Neuronal stem cell (in vitro differentiated cells): ENCODE measurements at places on chromosomes 11 and 22.
A peak's percentile ranks its signal among the peaks of the same experiment; 100 is the strongest.

GRCh38 chr22:49008682-49009235 is 818.9 kb downstream of the BRD1 start:
- no peak for DNase-seq

GRCh38 chr11:90235526-90235925 is 12.7 kb upstream of the CHORDC1 start:
- DNase-seq = no peak

DNA sequence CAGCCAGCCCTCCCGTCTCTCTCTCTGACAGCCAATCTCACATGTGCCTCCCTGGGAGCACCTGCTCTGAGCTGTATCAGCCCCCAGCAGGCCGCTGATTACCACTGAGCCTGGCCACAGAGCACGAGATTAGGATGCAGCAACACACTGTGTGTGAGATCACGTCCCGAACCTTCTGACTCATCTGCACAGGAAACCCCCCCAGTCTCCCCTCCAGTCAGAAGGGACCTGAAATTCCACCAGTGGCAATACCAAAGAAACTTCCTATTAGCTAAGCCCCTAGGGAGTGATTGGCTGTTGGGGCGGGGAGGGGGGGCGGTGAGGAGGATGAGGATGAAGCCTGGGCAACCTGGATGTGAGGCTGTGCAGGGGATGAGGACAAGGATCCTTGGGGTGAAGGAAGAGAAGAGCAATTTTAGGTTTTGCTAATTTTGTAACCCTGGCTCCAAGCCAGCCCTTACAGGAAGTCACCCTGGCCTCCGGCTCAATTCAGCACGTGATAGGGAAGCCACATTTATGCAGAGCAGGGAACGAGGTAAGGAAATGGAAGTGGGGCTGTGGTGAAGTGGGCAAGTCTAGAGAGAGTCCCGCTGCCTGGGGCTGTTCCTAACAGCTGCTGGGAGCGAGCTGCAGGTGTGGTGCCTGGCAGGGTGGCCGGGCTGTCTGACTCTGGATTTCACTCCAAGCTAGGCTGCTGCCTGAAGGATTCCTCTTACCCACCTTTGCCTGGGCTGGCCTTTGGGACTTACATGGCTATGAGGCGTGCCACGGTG is 1.9 kb downstream of the SLC43A3 start:
- DNase-seq = no peak

- no peak for DNase-seq
Measured at GRCh38 chr22:32823024-32823730, 21.7 kb downstream of the TIMP3 start.

GRCh38 chr11:59097113-59097708 is 9.8 kb upstream of the FAM111B start:
- peak; percentile 35 for DNase-seq

GRCh38 chr22:45961679-45962433 is 15.1 kb downstream of the WNT7B start:
- no peak for DNase-seq

DNA sequence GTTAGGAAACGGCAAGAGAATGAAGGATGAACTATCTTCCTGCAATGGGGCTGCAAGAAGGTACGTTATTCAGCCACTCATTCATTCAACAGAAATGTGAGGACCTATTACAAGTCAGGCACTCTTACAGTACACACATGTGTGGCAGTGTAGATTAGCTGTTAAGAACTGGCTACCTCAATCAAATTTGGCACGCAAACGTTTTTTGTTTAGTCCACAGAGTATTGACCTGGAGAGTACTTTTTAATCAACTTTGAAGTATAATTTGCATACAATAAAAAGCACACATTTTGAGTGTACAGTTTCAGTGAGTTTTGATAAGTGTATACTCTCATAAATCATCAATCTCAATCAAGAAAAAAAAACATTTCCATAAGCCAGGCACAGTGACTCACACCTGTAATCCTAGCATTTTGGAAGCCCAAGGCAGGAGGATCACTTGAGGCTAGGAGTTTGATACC is 24.2 kb downstream of the MRTFA start:
- DNase-seq = no peak

GRCh38 chr11:77999446-78000030 is 5.1 kb upstream of the INTS4 start:
- DNase-seq = no peak

DNA sequence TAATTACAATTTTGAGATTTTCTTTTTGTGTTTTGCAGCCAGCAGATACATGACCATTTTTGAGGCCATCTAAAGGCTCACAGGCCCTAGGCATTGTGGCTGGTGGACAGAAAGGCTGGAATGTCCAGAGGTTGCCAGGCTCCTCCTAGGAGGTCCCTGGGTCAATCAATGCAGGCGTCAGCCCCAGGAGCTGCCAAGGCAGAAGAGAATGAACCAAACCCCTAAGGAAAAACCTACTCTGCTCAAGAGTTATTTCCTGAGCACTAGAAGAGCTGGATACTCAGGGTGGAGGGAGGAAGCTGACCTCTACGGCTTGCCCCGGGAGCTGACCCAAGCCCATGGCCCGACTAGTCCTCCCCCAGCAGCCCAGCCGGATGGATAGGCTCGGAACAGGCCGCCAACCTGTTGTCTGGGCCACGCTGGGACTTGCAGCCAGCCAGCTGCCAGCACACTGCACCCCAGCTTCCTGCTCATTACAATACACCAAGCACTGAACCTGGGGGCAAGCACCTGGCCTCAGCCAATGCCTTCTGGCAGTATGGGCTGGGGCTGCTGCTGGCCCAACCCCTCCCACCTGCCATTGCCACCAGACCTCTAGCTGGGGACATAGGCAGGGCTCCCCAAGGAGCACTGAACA is 5.7 kb upstream of the SCGB1A1 start:
- DNase-seq = no peak

DNA sequence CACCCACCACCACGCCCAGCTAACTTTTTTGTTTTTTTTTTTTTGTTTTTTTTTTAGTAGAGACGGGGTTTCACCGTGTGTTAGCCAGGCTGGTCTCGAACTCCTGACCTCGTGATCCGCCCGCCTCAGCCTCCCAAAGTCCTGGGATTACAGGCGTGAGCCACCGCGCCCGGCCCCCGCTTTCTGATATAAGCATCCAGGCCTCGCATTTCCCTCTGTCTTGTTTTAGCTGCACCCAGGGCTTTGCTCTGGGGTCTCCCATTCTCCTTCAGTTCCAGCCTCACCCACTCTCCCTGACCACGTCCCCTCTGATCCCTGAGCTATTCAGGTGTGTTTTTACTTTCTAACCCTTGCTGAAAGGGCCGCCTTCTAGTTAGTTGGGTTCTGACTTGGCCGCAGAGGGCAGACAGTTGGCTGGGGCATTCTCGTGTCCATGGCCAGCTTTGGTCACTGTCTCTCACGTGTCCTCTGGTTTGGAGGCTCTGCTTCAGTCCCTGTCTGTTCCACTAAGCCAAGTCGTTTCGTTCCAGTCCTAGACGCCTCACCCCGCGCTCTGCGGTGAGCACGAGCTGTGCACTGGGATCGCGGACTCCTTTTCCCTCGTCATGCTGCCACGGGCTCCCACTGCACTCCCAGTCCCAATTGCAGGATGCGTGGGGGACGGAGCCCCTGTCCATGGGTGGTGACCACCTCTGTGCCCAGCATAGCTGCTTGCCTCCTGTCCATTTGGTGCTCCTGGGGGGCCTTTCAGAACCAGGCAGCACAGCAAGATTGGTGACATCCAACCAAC is 6.0 kb upstream of the TNNT3 start:
- DNase-seq = no peak

GRCh38 chr11:108027057-108027456 is 18.4 kb downstream of the CUL5 start:
- no peak for DNase-seq

GRCh38 chr11:109641549-109641948 is 219.6 kb downstream of the C11orf87 start:
- peak; percentile 48 for DNase-seq

GRCh38 chr11:124274000-124274399 is 17.8 kb downstream of the OR8G5 start:
- no peak for DNase-seq

DNA sequence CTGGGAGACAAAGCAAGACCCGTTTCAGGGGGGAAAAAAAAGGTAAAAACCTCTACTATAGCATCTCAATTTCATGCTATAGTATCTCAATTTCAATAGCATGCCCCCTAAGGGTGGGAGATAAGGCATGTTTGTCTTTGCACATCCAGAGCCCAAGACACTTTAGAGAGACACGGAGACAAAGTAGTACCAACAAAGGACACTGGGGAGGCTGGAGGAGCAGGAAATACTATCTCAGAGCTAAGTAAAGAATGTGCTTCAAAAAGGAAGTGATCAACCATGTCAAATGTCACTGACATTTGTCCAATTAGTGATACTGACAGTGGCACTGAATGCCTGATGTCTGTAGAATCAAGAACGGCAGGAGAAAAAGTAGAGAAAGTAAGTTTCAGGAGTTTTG is 68.6 kb downstream of the RRAS2 start:
- peak; percentile 30 for DNase-seq

- DNase-seq = no peak
Measured at GRCh38 chr11:108929241-108929640, 264.4 kb downstream of the DDX10 start.

- DNase-seq = no peak
Measured at GRCh38 chr22:18058371-18059093, 19.3 kb upstream of the PEX26 start.

DNA sequence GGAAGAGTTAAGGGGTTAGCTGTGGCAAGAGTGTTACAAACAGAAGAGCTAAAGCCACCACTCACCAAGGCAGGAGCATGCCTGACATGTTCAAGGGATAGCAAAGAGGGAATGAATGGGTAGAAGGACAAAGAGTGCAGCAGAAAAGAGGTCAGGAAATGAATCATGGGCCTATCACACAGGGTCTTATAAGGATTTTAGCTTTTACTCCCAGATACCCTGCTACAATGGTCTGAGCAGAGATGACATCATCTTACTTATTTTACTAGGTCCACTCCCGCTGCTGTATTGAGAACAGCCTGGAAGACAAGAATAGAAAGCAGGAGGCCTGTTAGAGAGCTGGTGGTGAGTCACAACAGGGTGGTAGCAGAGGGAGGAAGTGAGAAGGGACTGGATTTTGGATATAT is 9.8 kb downstream of the TRAF6 start:
- DNase-seq = peak; percentile 44

- DNase-seq = no peak
Measured at GRCh38 chr11:61009392-61010275, 38.2 kb downstream of the CD6 start.

DNA sequence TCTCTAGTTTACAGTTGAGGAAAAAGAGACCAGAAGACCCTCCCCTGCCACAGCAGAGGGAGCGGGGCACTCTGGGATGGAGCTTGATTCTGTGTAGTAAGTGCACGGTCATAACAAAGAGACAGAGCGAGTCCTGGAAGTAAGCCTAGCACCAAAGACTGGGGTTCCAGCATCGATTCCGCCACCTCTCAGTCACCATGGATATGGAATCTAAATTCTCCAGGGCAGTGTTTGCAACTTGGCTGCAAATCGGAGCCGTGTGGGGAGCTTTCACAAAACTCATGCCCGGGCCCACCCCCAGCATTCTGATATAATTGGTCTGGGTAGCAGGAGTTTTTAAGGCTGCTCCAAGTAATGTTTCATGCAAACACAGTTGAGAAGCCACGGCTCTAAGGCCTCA is 129.5 kb upstream of the OPCML start:
- no peak for DNase-seq

- no peak for DNase-seq
Measured at GRCh38 chr11:100631316-100631715, 55.8 kb upstream of the ARHGAP42 start.

GRCh38 chr11:10857459-10857708 is 469 bp downstream of the ZBED5 start:
- DNase-seq = no peak

DNA sequence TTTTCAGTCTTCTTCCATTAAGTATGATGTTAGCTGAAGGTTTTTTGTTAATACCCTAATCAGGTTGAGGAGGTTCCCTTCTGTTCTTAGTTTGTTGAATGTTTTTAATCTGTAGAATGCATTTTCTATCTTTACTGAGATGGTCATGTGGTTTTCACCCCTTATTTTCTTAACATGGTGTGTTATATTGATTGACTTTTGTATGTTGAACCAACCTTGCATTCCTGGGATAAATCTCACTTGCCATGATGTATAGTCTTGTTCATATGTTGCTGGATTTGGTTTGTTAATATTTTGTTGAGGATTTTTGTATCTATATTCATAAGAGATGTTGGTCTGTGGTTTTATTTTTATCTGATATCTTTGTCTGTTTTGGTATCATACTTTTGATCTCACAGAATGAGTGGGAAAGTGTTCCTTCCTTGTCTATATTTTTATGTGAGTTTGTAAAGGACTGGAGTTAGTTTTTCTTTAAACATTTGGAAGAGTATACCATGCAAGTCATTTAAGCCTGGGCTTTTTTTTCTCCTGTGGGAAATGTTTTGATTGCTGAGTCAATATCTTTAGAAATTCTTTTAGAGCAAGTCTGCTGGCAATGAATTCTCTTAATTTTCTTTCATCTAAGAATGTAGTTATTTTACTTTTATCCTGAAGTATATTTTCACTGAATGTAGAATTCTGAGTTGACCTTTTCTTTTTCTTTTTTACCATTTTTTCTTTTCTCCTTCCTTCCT is 5.5 kb upstream of the P4HA3 start:
- no peak for DNase-seq

GRCh38 chr11:77051511-77051910 is 15.3 kb upstream of the CAPN5 start:
- DNase-seq = no peak

- no peak for DNase-seq
Measured at GRCh38 chr11:118415739-118416068, 14.3 kb downstream of the ATP5MG start.

DNA sequence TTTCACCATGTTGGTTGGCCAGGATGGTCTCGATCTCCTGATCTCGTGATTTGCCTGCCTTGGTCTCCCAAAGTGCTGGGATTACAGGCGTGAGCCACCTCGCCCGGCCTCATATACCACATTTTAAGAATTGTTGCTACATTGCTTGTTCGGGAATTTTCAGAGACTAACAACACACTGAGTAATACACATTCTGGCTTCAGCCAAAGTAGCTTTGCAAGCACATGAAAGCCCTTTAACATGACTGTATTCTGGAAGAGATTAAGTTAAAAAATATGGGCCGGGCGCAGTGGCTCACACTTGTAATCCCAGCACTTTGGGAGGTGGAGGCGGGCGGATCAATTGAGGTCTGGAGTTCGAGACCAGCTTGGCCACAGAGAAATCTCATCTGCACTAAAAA is 15.0 kb downstream of the CRTAM start:
- DNase-seq = no peak

GRCh38 chr11:45918962-45919675 is 1.4 kb upstream of the PEX16 start:
- DNase-seq = no peak

DNA sequence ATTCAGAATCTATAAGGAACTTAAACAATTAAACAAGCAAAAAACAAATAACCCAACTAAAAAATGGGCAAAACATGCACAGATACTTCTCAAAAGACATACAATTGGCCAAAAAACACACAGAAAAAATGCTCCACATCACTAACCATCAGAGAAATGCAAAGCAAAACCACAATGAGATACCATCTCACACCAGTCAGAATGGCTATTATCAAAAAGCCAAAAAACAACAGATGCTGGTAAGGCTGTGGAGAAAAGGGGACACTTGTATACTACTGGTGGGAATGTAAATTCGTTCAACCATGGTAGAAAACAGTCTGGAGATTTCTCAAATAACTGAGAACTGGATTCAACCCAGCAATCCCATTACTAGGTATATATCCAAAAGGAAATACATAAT is 24.8 kb downstream of the ENTHD1 start:
- DNase-seq = no peak
